T-helper 1 cell (primary cell): ENCODE measurements at places on chromosomes 11 and 22.

- no peak for DNase-seq
These were observed 91.9 kb downstream of the ARL14EP start for GRCh38 chr11:30414806-30415205.

DNA sequence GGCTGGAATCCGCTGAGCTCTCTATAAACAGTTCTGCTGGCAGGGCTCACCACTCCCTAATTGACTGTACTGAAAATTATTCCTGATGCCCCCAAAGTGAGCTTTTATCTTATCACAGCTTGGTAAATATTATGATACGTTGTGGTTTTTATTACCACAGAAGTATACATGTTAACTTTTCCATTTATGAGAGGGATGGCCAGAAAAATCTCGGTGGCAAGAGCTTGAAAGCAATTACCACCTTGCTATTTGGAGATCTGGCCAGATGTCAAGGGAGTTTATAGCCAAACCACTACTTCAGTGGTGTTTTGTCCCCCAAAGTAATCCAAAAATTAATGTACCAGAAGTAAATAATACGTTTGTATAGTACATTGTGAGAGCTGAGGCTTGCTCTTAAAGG is 75.4 kb upstream of the RCN1 start:
- DNase-seq: no peak

- DNase-seq: no peak
These were observed 53.8 kb upstream of the CAPRIN1 start for GRCh38 chr11:33997584-33998251.

DNA sequence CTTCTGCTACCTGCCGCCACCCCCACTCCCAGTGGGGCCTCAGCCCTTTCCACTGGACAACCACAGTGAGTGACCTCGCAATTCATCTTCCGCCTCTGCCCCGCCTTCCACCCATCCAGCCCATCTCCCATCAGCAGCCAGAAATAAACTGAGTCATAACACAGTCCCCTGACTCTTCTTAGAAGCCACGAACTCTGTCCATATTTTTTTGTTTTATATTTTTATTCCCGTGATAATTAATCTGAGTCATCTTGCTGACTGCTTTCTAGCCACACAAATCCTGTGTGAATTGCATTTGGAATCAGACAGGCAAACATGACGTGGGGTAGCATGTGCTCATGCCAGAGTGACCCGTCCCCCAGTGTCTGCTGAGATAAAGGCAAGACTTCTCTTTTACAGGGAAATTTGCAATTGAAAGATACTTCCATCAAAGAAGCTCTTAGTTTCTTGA is 7.0 kb downstream of the FADD start:
- no peak for DNase-seq

DNA sequence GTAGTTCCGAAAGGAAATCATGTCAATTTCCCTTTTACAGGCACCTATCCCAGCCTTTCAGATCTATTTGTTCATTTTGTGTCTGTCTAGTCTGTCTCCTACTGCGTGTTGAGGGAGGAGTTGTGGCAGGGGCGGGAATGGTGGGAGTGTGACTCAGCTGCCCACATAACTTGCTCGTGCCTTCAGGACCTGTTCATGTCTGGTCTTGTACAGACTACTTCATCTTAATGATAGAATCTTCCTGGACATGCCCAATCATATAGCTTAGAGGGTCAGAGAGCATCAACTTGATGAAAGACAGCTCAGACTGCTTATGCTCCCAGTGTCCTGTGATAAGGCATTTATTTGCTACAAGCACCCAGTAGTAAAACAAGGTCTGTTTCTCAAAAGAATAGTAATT is 61.0 kb upstream of the BIRC3 start:
- no peak for DNase-seq

- no peak for DNase-seq
These were observed 8.1 kb downstream of the P2RX6 start for GRCh38 chr22:21022955-21023614.

DNA sequence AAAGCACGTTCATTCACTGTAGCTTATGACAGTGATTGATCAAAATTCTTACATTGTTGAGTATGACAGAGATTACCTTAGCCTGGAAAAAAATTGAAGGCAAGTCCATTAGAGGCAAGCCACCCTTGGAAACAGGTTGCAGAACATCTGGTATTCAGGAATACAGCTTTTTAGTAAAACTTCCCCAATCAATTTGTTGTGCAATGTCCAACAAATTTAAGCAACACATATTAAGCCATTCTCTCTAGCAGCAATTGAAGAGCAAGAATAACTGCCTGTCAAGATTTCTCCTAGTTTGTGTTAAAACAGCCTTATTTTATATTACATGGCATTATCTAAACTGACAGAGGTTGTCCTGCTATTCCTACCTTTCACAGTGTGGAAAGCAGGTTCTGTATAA is 37.0 kb downstream of the BCL2L13 start:
- DNase-seq: no peak

- DNase-seq: no peak
These were observed 69.8 kb downstream of the EFCAB6 start for GRCh38 chr22:43742154-43742950.

- DNase-seq: no peak
These were observed 8.9 kb downstream of the ZNRF3 start for GRCh38 chr22:28892175-28892731.

GRCh38 chr11:36186340-36187175 is 102.7 kb downstream of the COMMD9 start:
- DNase-seq: no peak

DNA sequence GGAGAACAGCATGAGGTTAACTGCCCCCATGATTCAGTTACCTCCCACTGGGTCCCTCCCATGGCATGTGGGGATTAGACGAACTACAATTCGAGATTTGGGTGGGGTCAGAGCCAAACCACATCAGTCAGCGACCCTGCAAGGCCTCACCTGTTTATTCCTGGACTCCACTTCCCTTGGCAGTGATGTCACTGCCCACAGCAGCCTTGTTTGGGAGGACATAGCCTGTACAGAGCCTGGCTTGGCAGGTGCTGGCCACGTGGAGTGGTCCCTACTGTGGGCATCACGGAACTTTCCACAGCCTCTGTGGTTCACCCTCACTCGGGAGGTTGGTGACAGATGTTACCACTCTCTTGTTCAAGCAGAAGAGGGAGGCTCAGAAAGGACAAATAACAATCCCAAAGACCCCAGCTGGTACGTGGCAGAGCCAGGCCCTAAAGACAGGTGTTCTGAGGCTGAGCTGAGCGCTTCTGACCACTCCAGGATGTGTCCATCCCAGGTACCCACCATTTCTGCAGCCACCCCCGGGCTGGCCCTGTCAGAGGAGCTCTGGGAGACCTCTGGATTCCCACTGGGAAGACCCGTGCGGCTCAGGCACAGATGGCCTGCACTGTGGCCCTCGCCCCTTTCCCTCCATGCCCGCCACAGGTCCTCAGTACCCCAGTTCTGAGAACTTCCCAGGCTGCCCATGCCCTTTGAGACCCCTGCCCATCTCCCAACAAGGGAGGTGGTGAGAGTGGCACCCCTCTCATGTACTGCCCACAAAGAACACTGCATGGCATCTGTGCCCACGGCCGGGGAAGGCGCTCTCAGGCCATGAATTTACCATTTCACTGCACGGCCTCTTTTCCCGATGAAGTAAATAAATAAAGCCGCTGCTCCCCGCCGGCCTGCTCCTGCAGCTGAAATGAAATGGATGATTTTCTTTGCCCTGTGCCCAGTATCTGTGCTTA is 605.8 kb downstream of the TBC1D22A start:
- no peak for DNase-seq

- DNase-seq: no peak
These were observed 3.3 kb downstream of the TANGO2 start for GRCh38 chr22:20024225-20024624.

GRCh38 chr11:102783720-102784119 is 3.3 kb upstream of the MMP10 start:
- DNase-seq: no peak

DNA sequence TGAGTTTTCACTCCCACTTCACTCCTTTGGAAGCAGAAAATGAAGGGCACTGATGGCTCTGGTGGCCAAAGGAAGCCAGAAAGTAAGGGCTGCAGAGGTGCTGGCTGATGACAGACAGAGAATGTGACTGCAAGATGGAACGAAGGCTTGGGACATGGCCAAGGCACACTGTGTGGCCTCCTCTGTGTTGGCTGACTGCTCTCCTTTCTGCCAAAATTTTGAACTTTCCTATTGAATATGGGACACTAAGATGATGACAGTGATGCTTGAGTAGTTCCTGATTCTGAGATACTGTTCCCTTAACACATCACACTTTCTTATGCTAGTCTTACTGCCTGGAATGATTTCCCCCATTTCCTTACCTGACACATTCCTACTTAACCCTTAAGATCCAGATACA is 156.4 kb downstream of the SWAP70 start:
- no peak for DNase-seq

DNA sequence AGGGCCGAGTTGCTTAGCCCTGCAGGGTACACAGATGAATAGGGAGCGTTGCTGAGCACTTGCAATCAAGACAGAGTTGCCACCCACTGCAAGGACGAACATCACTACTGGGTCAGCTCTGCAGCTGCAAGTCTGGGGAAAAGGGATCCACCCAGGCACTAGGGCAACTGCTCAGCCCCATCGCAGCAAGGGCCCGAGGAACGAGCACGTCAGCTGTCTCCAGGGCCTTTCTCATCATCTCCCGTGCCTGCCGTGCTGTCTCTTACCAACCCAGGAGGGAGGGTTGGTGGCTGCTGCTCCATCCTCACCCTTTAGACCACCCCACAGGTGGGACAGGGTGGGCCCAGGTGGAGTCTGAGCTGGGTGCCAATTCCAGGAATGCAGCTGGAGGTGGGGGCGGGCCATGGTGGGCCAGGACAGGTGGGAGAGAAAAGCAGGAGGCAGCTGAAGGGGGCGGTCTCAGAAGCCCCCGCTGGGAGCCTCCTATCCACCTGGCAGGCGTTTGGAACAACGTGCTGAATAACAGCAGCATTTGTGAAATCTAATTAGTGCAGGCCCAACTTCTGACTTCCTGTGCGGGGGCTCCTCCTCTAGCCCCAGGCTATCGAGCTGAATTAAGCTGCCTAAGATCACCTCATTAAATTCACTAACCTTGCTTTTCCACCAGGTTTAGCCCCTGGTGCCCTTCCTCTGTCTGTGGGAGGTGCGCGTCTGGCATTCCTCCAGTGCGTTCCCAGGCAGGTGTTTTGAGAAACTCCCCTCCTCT is 252.5 kb downstream of the ST3GAL4 start:
- no peak for DNase-seq
